Activated CD4-positive, alpha-beta T cell treated with anti-CD3 and anti-CD28 coated beads for 4 hours (primary cell): ENCODE measurements at places on chromosomes 7 and 10.

DNA sequence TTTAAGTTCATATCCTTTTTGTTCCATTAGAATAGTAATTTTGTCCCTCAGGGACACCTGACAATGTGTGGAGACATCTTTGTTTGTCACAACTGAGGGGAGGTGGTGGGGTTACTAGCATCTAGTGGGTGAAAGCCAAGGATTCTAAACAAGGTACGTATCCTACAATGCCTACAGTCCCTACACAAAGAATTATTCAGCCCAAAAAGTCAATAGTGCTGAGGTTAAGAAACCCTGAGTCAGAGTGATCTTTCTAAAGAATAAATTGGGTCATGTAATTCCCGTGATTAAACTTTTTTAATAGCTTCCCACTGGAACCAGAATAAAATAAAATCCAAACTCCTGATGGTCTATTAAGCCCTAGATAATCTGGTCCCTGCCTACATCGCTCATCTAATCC is 2.7 kb upstream of the ANXA7 start:
- no peak for DNase-seq

DNA sequence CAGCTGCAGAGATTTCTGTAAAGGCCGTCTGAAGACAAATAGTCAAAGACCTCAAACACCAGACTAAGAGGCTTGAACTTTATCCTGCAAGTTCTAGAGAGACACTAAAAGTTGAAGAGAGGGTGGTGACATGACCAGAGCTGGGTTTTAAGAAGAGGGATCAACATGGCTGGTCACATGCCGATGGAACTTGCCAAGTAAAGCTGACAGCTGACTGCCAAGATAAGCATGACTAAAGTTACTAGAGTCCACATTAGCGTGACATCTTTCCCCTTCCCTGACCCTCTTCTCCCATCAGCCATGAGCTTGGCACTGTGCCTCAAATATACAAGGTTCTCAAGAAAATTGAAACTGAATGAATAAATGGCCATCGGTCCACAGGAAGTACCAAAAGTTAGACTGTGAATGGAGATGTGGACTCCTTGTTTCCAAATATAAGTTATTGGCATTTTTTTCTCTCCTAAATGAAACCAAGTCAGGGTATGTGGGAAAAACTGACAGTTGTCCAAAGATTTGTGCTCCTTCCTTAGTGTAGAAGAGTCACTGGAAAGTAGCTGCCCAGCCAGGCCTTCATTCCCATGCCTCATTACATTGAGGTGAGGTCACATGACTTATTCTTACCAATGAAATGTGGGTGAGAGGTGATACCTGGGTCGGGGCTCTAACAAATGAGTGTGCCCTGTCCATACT is 24.5 kb downstream of the XPNPEP1 start:
- no peak for DNase-seq

GRCh38 chr10:11856678-11857077 is 33.5 kb downstream of the PROSER2 start:
- no peak for DNase-seq

DNA sequence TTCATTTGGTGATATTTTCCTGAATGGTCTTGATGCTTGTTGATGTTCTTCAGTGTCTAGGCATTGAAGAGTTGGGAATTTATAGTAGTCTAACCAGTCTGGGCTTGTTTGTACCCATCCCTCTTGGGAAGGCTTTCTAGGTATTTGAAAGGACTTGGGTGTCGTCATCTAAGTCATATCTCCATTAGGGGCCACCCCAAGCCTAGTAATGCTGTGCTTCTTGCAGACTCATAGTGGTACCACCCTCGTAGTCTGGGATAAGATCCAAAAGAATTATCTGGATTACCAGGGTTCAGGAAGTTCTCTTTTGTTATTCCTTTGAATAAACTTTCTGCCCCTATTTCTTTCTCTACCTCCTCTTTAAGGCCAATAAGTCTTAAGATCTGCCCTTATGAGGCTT is 319.4 kb upstream of the MYO3A start:
- DNase-seq, result no peak

GRCh38 chr7:148746135-148746534 is 47.4 kb downstream of the CUL1 start:
- no peak for DNase-seq

- DNase-seq, result peak; percentile 14
Measured at GRCh38 chr10:50552771-50553535, 70.8 kb downstream of the SGMS1 start.

DNA sequence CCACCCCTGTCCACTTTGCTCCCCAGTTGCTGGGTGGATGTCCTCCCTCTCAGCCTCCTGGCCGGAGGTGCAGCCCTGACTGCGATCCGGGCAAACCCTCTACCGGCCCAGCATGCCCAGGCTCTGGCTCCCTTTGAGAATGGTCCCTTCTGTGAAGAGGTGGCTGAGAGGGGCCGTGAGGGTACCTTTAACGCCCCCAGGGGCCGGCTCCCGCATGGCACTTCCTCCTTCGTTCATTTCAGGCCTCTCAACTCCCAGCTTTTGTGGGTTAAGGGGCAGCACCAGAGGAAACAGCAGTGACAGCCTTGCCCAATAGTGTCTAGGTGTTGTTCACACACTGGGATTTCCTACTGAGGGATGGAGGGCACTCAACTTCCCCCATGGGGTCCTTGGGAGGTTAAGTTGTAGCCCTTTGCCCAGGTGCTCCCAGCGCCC is 33.2 kb upstream of the HABP2 start:
- DNase-seq, result no peak

DNA sequence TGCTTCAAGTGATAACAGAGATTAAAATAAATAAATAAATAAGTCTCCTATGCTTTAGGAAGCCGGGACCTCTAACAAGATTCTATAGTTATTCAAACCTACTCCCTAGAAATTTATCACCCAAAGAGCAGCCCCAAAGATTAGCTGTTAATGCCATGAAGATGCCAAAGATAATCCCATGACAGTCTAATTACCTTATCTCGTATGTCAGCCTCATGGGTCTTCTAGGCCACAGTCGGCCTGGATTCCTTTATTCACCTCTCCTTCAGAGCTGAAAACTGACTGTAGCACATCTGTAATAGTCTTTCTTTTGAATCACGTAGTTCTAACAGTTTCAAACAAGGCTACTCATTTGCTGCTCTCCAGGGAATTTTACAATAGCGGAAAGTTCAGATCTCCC is 24.2 kb downstream of the COL1A2 start:
- DNase-seq, result no peak

- DNase-seq, result no peak
Measured at GRCh38 chr7:99476107-99476506, 3.4 kb downstream of the ZNF789 start.

DNA sequence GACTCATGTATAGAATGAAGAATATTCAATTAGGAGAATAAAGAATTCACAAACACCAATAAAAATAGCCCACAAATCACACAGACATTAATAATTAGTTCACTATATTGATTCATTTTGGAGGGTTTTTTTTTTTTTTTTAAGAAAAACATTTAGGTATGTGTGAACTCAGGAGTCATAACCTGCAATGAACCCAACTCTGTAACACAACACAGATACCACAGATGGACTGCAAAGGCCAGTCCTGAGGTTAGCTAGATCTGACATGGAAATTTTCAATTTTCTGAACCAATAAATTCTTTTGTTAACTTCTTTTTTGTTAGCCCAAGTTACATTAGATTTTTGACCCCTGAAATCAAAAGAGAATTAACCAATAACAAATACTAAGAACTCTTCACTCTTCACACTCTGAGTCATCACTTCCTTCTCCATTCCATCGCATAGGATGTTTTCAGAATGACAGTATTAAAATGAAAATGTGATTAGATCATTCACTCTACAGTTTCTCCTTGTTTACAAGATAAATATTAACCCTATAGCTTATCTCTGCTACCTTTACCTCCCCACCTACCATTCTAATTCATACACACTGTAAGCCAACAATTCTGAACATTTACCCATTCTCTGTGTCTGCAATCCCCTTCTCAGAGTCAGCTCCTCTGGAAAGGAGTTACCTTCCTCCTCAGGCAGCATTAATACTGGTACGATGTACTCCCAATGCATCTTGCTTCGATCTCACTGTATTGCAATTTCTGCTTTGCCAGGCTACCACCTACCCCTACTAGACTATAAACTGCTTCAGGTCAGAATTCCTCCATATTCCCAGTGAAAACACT is 141.5 kb downstream of the LRRN3 start:
- no peak for DNase-seq

DNA sequence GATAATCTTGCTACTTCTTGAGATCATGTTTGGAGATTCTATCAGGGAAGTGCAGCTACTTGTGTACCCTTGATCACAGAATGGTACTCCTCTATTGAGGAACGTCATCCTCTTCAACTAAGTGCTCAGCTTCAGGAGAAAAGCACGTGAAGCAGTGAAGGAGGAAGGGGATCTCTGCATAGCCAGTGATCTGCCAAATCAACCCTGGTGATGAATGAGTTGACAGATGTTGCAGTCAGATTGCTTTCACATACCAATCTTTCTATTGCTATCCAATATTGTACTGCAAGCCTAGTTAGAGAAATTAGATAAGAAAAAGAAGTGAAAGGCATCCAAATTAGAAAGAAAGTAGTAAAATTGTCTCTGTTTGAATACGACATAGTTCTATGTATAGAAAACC is 309.4 kb downstream of the TWIST1 start:
- no peak for DNase-seq

GRCh38 chr7:123749537-123749857 is 694 bp upstream of the WASL start:
- DNase-seq, result no peak

DNA sequence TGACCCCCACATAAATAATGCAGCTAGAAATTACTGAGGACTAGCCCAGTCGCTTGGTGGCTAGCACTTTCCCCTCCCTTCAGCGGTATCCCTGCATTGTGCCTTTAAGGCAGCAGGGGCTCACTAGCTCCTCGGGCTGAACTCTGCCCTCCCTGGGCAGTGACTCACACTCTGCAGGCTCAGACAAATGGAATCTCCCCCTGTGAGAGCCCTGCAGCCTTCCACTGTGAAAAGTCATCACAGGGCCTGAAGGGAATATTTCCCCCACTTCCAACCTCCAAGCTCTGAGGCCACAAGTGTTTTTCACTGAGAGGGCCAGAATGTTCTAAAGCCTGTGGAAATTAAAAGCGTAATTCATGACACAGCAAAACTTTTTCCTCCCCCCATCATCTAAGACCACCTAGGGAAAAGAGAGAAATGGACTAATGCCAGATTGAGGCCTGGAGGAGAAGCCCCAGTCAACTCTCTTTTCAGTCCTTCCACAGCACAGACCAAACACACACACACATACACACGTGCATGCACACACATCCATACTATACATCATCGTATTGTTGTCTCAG is 93.6 kb upstream of the COL1A2 start:
- DNase-seq, result no peak

DNA sequence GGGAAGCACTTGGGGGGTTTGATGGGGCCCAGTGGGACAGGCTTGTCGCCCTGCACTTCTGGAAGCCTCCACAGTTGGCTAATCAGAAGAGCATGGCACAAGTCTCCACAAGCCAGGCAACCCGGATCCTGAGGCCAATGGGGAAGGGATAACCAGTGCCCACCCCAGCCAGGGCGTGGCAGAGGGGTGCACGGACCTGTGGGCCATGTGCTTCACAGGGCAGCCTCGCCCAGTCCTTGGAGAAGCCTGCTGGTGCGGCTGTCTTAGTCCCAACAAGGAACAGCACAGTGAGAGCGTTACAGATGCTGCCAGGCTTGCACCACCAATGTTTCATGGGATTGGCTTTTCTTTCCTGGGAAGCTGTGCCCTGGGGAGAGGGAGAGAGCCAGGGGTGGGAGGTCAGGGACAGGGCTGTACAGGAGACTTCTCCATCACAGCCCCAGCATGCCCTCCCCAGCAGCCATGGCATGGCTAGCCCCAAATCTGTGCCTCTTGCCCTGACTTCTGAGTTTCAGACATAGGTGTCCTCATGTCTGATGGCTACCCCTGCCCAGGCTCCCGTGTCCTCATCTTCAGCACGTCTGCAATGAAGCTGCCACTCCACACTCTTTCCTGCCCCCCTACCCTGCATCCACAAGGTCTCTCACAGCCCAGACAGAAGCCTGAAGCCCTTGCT is 116.0 kb downstream of the PTPN20 start:
- no peak for DNase-seq

GRCh38 chr10:30637881-30638467 is 8.4 kb upstream of the LYZL2 start:
- no peak for DNase-seq

GRCh38 chr10:51147644-51148399 is 73.5 kb downstream of the PRKG1 start:
- no peak for DNase-seq

GRCh38 chr10:42933448-42934340 is 143.2 kb upstream of the RET start:
- DNase-seq, result peak; percentile 12

DNA sequence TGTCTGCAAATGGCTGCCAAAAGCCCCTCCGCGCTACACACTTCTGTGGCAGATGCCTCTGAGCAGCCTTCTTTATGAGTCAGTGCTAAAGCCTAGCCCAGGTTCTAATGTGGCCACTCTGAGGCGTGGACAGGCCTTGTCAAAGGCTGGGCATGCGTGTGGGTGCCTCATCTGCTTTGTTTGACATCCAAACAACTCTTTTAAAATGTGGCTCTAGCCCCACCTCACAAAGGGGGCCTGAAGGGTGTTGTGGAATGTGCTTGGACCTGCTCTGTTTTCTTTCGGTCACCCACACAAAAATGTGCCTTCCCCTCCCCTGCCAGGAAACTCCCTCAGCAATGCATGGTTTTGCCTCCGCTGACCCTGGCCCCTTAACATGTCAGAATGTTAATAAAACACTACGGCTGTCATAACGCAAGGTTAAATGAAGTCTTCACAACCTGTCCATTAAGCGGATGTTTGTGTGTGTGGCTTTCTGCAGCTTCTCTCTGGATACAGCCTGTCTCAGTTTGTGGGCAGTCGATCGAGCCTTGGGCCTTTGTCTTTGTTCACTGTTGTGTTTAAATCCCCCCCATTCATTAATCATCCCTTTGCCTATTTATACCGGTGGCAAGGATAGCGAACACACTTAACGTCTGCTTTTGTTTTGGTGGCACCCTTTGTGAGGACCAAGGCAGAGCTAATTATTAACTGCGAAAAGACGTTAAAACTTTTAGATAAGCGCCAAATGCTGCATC is 718.9 kb downstream of the LRMDA start:
- DNase-seq, result no peak

DNA sequence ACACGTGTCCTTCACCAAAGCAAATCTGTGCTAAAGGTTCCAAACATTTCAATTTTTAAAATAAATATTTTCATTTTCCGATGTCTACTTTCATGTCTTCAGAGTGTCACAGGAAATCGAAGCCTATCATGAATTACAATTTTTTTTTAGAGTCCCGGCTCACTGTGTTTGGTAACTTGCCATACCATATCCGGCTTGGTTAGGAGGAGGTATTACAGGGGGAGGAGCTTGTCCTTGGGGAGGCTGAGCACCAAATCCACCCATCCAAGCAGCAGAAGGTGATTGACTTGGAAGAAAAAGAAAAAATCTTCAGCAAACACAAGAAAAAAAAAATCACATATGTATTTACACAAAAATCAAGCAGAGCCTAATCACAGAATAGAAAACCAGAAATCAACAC is 21.3 kb downstream of the TIAL1 start:
- no peak for DNase-seq

DNA sequence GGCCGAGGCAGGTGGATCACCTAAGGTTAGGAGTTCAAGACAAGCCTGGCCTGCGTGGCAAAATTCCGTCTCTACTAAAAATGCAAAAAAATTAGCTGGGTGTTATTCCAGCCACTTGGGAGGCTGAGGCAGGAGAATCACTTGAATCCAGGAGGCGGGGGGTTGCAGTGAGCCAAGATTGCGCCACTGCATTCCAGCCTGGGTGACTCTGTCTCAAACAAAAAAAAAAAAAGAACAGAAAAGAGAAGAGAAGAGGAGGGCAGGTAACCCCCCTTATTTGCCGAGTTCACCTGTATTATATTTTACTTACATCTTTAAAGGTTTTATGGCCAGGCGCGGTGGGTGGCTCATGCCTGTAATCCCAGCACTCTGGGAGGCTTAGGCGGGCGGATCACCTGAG is 91.7 kb downstream of the RNF216 start:
- no peak for DNase-seq
